ENCODE measurements at places on chromosomes 4 and X.

DNA sequence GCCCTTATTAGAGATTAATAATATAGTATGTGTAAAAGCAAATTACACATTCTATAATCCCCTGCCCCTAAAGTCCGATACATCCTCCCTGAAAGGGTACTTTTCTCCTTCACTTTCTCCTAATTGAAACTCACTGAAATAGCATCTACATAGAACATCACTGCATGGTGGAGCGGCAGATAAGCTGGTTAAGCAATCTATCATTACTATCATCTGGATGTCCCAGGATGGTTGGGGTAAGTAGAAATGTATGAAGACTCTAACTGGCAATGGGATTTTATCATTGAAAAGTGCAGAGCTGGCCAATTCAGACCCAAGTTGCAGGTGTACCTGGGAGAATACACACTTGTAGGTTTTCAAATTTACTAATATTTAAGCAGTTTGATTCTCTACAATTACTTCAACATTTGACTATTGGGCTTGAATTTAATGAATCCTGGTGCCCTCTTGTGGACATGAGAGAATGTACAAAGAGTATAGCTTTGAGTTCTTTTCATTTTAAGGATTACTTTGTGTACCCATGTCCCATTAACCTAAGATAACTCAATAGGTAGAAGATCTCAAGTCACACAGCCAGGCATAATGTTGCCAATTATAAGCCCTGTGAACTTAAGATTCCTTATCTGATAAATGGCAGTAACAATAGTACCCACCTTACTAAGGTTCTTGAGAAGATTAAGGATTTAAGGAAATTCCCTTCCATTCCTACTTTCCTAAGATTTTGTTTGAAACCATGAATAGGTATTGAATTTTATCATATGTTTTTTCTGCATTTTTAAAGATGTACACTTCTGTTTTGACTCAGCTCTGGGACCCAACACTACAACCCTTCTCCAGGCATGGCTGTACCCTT, 69.8 kb downstream of the SHROOM3 start:
- no peak for DNase-seq

DNA sequence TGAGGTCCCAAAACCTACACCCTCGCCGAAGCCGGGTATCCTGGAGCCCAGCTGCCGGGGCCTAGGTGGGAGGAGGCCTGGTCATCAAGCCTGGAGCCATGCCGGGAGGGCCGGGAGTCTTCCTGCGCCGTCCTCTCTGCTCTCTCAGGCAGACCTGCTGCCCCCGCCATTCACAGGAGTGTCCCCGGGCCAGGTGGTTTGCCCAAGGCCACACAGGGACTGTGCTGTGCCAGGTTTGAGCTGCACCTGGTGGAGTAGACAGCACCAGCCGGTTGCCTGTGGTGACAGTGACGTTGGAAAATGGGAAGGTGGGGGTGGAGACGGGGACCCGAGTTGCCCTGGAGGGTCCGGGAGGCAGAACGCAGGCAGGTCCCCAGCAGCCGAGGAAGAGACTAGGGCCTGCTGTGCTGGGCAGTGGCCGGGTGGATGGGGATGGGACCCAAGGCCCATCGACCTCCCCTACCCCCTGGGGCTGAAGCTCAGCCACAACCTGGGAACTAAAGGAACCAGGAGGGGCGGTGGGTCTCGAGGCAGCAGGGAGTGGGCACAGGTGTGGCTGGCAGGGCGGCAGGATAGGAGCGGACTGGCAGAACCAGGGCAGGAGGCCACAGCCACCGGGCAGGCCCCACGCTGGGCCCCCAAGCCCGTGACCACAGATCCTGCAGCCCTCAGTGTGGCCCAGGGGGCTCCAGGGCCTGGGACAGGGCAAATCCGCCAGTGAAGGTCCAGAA, 9.5 kb downstream of the DOK7 start:
- DNase-seq, result no peak

- DNase-seq, result no peak
Observed at GRCh38 chrX:20382518-20383297, 116.0 kb upstream of the RPS6KA3 start.

DNA sequence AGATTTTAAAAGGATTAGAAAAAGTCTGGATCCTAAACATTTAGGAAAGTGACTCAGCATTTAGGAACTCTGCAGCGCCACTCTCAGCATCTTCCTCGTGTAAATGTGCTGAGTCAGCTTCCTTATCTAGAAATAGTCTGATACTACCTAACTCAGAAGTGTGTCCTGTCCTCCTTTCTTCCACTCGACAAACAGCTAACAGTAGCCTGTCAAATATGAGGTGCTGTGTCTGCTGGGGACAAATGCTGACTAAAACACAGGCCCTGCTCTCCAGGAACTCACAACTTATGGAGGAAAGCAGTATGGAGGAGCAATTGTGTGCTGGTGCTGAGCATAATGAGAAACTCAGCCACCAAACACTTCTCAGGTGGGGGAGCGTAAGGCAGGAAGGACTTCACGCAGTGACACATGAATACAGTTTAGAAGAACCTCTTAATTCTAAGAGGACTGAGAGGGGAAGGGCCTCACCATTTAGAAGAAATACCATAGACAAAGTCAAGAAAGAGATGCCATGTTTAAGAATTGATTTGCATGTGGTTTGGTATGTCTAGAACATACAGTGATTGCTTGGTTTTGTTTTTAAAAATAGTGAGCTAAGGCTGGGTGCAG, 125.3 kb downstream of the SOWAHB start:
- DNase-seq, result no peak

DNA sequence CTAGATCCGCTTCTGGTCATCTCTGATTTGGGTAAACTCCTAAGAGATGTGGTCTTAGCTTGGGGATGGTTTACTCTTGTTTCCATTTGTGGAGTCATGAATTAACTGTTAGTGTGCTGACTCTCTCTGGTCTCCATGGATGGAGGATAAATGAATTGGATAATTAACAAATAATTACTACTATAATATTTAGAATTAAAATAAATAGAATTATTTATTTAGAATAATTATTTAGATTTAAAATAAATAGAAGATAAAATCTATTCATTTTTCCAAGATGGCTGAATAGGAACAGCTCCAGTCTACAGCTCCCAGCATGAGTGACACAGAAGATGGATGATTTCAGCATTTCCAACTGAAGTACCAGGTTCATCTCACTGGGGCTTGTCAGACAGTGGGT, 1587.4 kb upstream of the AGA start:
- no peak for DNase-seq

DNA sequence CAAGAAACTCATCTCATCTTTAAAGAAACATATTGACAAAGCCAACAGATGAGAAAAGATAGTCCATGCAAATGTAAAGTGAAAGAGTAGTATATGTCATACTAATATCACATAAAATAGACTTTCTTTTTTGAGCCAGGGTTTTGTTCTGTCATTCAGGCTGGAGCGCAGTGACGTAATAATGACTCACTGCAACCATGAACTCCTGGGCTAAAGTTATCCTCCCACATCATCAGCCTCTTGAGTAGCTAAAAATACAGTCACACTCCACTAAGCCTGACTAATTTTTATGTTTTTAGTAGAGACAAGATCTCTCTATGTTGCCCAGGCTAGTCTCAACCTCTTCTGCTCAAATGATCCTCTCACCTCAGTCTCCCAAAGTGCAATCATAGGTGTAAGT, 51.8 kb upstream of the TRAM1L1 start:
- DNase-seq, result no peak

Measured in left hindlimb (tissue), 1 donor.